ENCODE measurements at places on chromosomes 16 and 17. TPM values are rescaled to one million over a fixed set of nuclear protein-coding genes. Genes with fewer than 3 reads are reported as not detected.

The CD300A gene
- total RNA-seq: not detected

The USH1G gene
- under 0.01 TPM for total RNA-seq

The B3GNT9 gene
- total RNA-seq: 34.7 TPM

The SCARF1 gene
- 0.99 TPM for total RNA-seq

The ZDHHC1 gene
- total RNA-seq: 4.4 TPM

- peak; percentile 57 for DNase-seq
These were observed 240.0 kb downstream of the C16orf95 start for GRCh38 chr16:87076950-87077749.

DNA sequence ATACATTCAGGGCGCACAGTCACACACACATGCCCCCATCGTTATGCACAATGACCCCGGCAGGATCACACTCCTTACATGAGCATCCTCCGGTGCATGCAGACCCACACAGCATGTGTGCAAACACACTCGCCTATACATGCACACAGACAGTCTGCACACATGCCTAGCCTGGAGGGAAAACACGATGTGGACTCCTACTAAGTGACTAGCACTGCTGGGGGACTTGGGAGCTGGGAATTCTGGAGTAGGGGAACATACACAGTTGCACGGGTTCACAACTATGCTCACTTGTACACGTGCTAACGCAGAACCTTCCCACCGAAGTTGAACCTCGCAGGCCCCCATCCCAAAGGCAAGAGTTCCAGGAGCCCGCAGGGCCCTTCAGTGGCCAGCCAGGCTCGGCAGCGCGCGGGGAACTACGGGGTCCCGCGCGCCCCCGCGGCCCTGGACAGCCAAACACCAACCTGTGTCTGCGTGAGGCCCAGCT, 2.0 kb downstream of the DLX3 start:
- no peak for DNase-seq

GRCh38 chr17:9788601-9789000, 2.8 kb downstream of the DHRS7C start:
- no peak for DNase-seq

GRCh38 chr17:45790296-45790922, 6.3 kb downstream of the CRHR1 start:
- no peak for DNase-seq

DNA sequence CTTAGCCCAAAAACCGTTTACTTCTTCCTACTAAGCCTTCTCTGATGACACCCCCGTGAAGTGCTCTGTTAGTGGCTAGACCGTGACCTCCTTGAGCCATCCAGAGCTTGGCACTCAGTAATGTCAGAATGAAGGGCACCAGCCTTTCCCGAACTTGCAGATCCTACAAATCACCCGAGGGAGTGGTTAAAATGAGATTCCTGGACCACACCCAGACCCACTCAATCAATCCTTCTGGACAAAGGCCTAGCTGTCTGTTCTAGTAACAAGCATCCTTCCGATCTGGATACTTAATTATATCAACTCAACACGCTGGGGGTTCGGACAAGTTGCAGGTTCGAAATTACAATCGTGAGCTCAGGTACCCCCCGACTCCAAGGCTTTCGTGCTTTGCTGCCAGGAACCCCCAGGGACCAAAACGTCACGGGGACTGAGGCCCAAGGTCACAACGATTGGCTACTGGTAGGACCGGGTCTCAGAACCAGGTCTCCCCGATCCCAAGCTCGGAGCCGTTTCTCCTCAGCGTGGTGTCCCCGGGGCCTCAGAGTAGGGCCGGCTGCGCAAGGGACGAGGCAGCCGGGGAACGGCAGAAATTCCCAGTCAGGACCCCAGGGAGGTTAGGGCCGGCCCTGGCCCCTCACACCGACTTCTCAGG, 527 bp downstream of the CIAPIN1 start:
- DNase-seq: peak; percentile 20

GRCh38 chr17:39209317-39210092, 9.4 kb downstream of the RPL19 start:
- peak; percentile 77 for DNase-seq

DNA sequence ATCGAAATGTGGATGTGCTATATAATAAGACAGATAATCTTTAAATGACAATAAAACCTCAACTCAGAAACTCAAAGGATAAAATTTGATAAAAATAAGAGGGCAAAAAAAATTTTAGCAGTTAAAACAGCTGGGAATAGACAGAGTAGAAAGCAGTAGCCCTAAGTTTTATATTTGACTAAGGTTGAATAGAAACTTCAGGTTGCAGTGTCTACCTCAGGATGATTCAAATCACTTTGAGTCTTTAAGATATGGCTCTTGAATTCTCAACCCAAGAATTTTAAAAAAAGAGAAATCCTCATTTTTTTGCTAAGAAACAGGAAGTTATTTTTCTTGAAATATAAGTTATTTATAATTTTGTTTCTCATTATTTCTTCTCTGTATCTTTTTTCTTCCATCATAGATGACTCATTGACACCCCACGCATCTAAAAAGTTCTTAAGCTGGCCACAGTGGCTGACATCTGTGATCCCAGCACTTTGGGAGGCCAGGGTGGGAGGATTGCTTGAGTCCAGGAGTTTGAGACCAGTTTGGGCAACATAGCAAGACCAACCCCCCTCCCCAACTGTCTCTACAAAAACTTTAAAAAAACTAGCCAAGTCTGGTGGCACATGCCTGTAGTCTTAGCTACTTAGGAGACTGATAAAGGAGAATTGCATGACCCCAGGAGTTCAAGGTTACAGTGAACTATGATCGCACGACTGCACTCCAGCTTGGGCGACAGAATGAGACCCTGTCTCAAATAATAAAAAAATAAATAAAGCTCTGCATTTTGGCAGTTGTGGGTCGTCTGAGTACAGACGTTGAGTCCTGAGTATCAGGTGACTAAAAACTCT, 23.9 kb downstream of the NFAT5 start:
- peak; percentile 13 for DNase-seq

DNA sequence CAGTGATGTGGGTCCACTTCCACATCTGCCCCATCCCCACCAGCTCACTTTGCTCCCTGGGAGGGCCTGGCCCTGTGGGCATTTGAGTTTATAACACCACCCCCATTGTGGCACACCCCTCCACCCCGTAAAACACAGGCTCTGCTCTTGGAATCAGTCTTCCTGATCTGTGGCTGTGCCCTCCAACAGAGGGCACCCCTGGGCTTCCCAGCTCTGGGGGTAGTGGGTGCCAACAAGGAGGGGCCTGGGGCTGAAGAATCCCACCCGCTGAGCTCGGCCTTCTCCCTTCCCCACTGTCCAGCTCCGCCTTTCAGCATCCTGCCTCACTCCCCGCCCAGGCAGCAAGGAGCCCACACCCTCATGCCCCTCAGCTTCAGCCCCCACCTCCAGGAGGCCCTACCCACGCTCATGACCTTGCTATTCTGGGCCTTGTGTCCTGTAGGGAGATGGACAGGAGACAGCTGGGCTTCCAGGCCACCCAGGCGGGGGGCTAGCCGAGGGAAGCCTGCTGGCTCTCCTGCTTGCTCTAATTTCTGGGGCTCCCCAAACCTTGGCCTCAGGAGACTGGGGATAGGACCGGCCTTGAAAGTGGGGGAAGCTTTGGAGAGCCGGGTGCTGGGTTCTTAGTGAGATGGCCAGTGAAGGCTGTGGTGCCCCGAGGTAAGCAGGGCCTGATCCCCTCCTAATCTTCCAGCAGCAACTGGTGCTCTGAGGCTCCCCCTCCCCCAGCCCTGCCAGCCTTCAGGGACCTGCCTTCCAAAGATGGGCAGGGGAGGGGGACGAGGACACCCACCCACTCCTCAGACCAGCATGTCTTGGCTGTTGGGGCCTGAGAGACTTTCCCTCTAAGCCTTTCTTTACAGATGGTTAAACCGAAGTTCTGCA, 2.9 kb upstream of the ATP2A1 start:
- no peak for DNase-seq

DNA sequence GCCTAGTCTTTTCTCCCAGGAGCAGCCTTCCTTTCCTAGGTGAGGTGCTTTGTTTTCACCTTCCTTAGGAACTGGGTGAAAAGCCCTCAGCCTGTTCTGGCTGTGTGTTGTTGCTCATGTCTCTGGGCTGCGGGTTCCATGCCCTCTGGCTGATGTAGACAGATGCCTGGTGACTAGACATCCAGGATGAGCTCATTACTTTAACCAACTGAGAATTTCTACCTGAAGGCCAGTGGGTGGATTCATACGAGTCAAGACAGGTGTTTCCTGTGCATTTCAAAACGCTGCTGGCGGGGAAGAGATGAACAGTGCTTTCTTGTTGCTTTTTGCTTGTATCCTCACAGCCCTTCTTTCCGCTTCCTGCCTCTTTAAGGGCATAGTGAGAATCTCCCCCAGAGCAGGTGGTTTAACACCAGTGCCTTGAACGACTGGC, 22.3 kb downstream of the SAP30BP start:
- no peak for DNase-seq

DNA sequence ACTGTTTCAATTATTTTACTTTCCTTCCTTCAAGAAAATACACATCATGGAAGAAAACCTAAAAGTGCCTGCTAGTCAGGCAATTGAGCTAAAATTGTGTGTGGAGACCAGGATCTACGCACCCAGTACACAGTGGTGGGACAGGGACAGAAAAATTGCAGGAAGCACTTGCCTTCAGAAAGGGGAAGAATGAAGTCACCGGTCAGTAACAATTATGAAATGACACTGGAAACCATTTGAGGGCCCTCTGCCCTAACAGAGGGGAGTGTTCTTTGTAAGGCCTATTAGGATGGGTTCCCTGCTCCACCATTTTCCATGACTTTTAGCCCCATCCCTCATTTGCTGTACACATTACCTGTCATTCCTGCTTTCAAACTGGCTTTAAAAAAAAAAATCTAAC, 4.5 kb upstream of the PHAF1 start:
- DNase-seq: no peak

DNA sequence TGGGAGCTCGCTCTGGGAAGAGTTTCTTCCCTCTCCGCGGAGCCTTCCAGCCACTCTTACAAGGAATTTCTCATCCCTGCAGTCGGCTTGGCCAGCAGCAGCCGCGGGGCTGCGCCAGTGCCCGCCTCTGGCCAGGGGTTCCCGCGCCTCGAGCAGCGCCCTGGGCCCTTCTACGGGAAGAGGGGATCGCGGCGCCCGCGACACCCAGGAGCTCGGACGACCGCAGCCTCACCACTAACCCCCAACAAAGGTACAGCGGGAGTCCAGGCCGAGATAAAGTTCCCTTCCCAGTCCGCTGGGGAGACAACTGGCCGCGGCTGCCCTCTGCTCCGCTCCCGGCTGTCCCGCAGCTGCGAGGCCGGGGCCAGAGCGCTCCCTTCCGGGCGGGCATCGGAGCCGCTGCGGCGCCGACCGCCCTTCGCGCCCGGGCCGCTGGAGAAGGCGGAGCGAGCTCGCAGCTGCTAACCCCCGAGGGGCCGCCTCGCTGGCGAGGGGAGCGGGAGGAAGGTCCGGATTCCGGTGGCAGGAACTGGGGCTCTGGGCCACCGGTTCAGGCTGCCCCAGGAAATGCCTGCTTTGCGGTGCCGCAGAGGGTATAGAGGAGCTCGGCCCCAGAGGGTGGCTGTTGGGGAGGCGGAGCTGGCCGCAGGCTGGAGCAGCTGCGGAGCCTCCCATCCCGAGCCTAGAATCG, 3.6 kb upstream of the HS3ST3B1 start:
- peak; percentile 61 for DNase-seq

GRCh38 chr16:69727916-69728270, 1.5 kb upstream of the NQO1 start:
- DNase-seq: no peak

DNA sequence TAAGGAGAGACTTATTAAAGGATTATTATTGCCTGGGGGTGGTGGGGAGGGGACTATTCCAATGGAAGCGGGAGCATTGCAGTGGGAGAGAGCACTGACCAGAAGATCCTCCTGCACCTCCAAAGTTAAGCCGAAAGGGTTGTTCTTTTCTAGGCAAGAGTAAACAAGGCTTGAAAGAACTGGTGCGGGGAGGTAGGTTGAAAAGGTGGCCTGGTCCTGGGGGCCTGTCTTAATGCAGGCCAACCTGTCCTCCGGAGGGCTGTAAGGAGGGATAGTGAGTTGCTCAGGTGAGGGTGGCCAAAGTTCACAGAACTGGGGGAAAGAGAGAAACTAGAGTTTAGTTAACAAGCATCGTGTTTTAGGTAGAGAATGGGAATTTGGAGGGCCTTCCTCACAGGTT, 65.3 kb downstream of the RAB11FIP4 start:
- no peak for DNase-seq

DNA sequence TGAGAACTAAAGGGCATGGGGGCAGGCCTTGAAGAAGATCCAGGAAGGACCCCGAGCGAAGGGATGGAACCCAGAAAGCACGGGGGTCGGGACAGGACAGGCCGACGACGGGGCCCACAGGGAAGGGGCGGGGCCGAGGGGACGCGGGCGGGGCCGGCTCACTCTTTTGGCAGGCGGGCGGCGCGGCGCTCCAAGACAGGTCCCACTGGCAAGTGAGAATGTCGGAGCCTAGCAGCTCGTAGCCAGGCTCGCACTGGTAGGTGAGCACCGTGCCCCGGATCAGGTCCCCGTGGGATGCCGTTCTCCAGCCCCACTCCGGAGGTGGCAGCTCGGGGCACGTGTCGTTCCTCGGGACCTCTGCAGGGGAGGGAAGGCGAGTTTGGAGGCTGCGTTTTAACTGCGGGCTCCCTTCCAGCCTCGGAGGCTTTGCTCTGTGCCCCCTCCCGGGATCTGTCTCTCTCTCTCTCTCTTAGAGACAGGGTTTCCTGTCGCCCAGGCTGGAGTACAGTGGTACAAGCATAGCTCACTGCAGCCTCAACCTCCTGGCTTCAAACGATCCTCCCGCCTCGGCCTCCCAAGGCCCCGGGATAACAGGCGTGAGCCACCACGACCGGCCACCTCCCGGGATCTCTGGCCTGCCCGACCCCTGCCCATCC, 13.7 kb upstream of the CDIPT start:
- no peak for DNase-seq

GRCh38 chr16:85248342-85248741, 136.1 kb upstream of the CIBAR2 start:
- DNase-seq: no peak

DNA sequence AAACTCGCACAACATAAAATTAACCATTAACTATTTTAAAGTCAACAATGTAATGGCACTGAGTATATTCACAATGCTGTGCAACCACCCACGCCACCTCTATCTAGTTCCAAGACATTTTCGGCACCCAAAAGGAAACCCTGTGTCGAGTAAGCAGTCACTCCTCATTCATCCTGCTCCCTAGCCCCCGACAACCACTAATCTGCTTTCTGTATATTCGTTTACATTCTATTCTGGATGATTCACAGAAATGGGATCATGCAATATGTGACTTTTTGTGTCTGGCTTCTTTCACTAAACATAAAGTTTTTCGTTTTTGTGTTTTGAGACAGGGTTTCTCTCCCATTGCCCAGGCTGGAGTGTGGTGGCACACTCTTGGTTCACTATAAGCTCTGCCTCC, 42.2 kb upstream of the HAPSTR1 start:
- DNase-seq: peak; percentile 88

GRCh38 chr17:8892338-8892690, 24.8 kb upstream of the PIK3R6 start:
- no peak for DNase-seq

- DNase-seq: peak; percentile 87
These were observed 4.9 kb upstream of the RBL2 start for GRCh38 chr16:53429221-53429943.

- no peak for DNase-seq
These were observed 24.0 kb downstream of the SPNS2 start for GRCh38 chr17:4522661-4523060.
